Airway epithelial cell (primary cell): ENCODE measurements at places on chromosomes 12 and 14. TPM values are rescaled to one million over a fixed set of nuclear protein-coding genes. Genes with fewer than 3 reads are reported as not detected.

Gene TAS2R8
- total RNA-seq = not detected in 2 replicates

Gene ABCC9
- total RNA-seq = 0.05 and 0.35 TPM in 2 replicates

Gene LHX5
- total RNA-seq = 0.28 TPM in 1 of 2 replicates, not detected in the other

Gene SPIC
- not detected in 2 replicates for total RNA-seq

Gene TCTN2
- 4.0 and 4.7 TPM in 2 replicates for total RNA-seq

Gene PLEKHG7
- not detected in 2 replicates for total RNA-seq

Gene ISM2
- 0.14 TPM in 1 of 2 replicates, not detected in the other for total RNA-seq

Gene TCL1B
- total RNA-seq = not detected in 2 replicates

Gene FOXM1
- total RNA-seq = 20.9 and 33.9 TPM in 2 replicates

Gene MDM2
- 127 and 169 TPM in 2 replicates for total RNA-seq

Gene IRF9
- 10.6 and 14.6 TPM in 2 replicates for total RNA-seq

Gene NEMF
- 15.2 and 39.1 TPM in 2 replicates for total RNA-seq

Gene NTN4
- 13.1 and 16.9 TPM in 2 replicates for total RNA-seq

Gene HELB
- 0.84 and 1.1 TPM in 2 replicates for total RNA-seq

Gene KLRK1
- not detected in 2 replicates for total RNA-seq

Gene FSCB
- total RNA-seq = not detected in 2 replicates

Gene SRRM4
- not detected in 2 replicates for total RNA-seq

Gene NGB
- 0.23 TPM in 1 of 2 replicates, not detected in the other for total RNA-seq

Gene C12orf76
- total RNA-seq = 6.3 and 11.1 TPM in 2 replicates

Gene PLXNC1
- 0.05 and 0.35 TPM in 2 replicates for total RNA-seq

Gene PRICKLE1
- total RNA-seq = 2.0 and 3.4 TPM in 2 replicates

Gene DCD
- not detected in 2 replicates for total RNA-seq

Gene USP44
- total RNA-seq = 0.14 TPM in 1 of 2 replicates, not detected in the other

Gene NELL2
- not detected in 2 replicates for total RNA-seq

Gene VDR
- total RNA-seq = 16.8 and 18.1 TPM in 2 replicates

Gene RNASE3
- not detected in 2 replicates for total RNA-seq

Gene WSCD2
- total RNA-seq = 0.28 TPM in 1 of 2 replicates, not detected in the other

Gene TTC9
- 14.1 and 16.3 TPM in 2 replicates for total RNA-seq

Gene PTHLH
- 287 and 327 TPM in 2 replicates for total RNA-seq

Gene COL2A1
- total RNA-seq = 0.07 and 0.14 TPM in 2 replicates

Gene PPFIA2
- not detected in 2 replicates for total RNA-seq

Gene OR6C65
- not detected in 2 replicates for total RNA-seq

Gene TMTC1
- total RNA-seq = 4.8 and 5.1 TPM in 2 replicates

Gene MLH3
- 8.3 and 8.4 TPM in 2 replicates for total RNA-seq

Gene BIN2
- total RNA-seq = 0.42 TPM in 1 of 2 replicates, not detected in the other

Gene NR4A1
- 1.9 and 6.2 TPM in 2 replicates for total RNA-seq

Gene ACSM4
- not detected in 2 replicates for total RNA-seq

Gene CRIP2
- total RNA-seq = 164 and 186 TPM in 2 replicates

Gene TBPL2
- not detected in 2 replicates for total RNA-seq

Gene LGMN
- 65.1 and 83.8 TPM in 2 replicates for total RNA-seq

Gene GLIPR1L1
- total RNA-seq = not detected in 2 replicates

Gene ADAMTS20
- total RNA-seq = not detected in 2 replicates
